Breast epithelium (tissue), 4 donors: ENCODE measurements at places on chromosomes 1 and 21.

DNA sequence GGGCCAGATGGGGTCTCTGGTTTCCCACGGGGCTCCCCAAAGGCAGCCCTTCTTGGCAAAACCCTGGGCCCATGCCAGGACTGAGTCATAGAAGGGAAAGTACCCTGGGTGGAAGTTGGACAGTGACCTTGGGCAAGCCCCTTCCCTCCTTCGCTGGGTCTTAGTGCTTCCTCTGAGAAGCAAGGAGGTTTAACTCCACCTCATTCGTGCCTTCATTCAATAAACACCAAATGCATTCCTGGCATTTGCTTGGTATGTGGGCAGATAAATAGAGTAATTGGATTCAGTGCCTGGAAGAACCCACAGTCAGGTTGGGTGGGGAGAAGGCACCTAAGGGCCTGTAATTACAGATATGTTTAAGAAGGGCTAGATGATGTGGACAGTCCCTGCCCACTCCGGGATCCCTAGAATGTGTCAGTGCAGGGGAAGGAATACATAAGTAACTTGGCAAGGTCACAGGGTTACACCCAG is 36.3 kb upstream of the CITED4 start:
- DNase-seq: peak; percentile 65
- H3K27ac ChIP-seq: peak overlapping the region; percentile 94
- H3K4me1 ChIP-seq: peaks cover 20% of the 10 kb centered on the region
- no peak overlapping the region for H3K4me3 ChIP-seq

- H3K4me1 ChIP-seq: no peaks in the 10 kb centered on the region
- H3K27me3 ChIP-seq: no peaks in the 10 kb centered on the region
- no peak for DNase-seq
- H3K36me3 ChIP-seq: no peaks in the 10 kb centered on the region
- H3K27ac ChIP-seq: no peak overlapping the region
These were observed 52.2 kb downstream of the MEF2D start for GRCh38 chr1:156448134-156448967.

DNA sequence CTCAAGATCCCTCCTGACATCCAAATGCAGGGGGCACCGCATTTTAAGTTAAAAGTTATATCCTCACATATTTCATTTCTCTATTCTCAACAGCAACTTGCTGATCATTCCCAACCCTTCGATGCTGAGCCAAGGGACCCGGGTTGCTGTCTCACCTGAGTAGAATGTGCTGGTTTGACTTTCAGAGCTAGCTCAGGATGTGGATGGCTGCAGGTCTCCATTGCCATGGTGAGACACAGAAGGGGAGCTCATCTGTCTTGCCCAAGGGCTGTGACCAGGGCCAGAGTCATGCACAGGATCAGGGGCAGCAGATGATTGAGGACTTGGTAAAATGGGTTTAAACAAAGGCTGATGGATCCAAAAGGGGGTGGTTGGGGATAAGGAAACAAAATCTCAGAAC is 112.1 kb downstream of the HMGB4 start:
- H3K4me1 ChIP-seq: peaks cover 3% of the 10 kb centered on the region
- DNase-seq: no peak
- H3K4me3 ChIP-seq: no peak overlapping the region
- H3K36me3 ChIP-seq: no peaks in the 10 kb centered on the region
- H3K27me3 ChIP-seq: no peaks in the 10 kb centered on the region

DNA sequence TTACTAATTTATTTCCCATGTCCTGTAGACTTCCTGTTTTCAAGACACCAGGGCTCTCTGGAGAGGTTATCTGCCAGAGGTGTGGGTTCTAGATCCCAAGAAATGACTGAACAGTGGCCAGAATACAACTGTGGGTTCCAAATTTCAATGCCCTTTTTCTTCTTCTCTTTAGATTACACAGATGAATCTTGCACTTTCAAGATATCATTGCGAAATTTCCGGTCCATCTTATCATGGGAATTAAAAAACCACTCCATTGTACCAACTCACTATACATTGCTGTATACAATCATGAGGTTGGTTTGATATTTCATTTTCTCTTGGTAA is 15.0 kb downstream of the IFNAR2 start:
- peaks cover 11% of the 10 kb centered on the region for H3K36me3 ChIP-seq
- no peaks in the 10 kb centered on the region for H3K27me3 ChIP-seq
- no peaks in the 10 kb centered on the region for H3K4me1 ChIP-seq
- no peak overlapping the region for H3K27ac ChIP-seq

- DNase-seq: no peak
- no peak overlapping the region for H3K4me3 ChIP-seq
- H3K4me1 ChIP-seq: peaks cover 3% of the 10 kb centered on the region
- H3K36me3 ChIP-seq: no peaks in the 10 kb centered on the region
- no peak overlapping the region for H3K27ac ChIP-seq
These were observed 10.9 kb upstream of the METTL25B start for GRCh38 chr1:156717351-156717750.

GRCh38 chr1:30990591-30990990 is 74.9 kb downstream of the PUM1 start:
- H3K27me3 ChIP-seq: no peaks in the 10 kb centered on the region
- no peaks in the 10 kb centered on the region for H3K36me3 ChIP-seq
- no peak for DNase-seq
- H3K4me1 ChIP-seq: peaks cover 5% of the 10 kb centered on the region
- H3K27ac ChIP-seq: no peak overlapping the region

DNA sequence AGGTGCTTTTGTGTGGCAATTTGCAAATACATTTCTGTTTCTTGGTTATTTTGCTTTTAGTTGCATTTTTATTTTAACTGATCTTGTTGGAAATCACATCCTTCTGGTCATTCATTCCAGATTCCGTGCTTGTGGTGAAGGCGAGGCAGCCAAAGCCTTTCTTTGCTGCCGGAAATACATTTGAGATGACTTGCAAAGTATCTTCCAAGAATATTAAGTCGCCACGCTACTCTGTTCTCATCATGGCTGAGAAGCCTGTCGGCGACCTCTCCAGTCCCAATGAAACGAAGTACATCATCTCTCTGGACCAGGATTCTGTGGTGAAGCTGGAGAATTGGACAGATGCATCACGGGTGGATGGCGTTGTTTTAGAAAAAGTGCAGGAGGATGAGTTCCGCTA is 34.8 kb upstream of the CD101 start:
- no peak for DNase-seq
- H3K27ac ChIP-seq: no peak overlapping the region
- H3K36me3 ChIP-seq: no peaks in the 10 kb centered on the region

- DNase-seq: no peak
- no peaks in the 10 kb centered on the region for H3K4me1 ChIP-seq
- no peak overlapping the region for H3K27ac ChIP-seq
- H3K36me3 ChIP-seq: no peaks in the 10 kb centered on the region
- H3K4me3 ChIP-seq: no peak overlapping the region
These were observed 10.0 kb downstream of the TSEN15 start for GRCh38 chr1:184061396-184062003.
